ENCODE measurements at places on chromosomes 4 and X.

GRCh38 chr4:141131723-141132071 is 1.6 kb downstream of the RNF150 start:
- no peak for DNase-seq

DNA sequence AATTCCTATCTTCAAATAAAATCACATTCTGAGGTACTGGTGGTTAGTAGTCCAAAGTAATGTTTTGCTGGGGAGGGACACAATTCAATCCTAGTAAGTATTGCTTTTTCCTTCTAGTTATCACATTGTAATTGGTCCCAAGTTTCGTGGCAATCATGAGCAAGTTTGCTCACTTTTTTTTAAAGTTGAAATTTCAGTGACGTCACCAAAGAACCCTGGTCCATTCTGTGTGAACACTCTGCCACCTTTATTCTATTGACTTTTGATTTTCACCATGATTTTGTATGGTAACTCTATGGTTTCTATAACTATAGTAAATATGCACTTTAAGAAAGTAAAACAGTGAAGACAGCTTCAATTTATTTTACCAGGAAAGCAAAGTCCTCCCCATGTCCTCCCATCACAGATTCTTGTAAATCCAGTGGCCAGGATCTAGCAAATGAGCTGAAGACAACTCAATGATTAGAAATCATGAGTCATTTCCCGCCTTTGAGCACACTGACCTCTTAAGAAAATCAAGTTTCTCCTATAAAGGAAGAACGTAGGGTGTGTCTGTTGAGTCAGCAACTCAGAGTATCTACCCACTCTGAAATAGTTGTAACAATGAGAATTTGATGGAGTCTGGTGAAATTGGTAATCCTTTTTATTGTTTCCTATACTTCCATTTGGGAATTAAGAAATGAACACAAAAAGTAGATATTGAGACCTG is 1306.6 kb upstream of the PABPC4L start:
- DNase-seq: no peak

GRCh38 chr4:102825261-102826091 is 1.9 kb downstream of the UBE2D3 start:
- DNase-seq: no peak

DNA sequence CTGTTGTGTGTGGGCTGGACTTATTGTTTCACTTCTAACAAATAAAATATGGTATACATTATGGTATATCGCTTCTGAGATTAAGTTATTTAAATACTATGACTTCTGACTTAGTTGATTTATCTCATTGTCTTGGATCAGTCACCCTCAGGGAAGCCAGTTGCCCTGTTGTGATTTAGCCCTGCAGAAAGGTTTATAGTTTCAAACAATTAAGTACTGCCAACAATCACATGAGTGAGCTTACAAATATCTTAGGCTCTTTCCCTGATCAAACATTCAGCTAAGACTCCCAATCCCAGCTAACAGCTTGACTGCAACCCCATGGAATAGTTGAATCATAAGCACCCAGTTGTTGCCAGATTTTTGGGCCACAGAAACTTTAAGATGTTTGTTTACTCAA is 85.4 kb downstream of the MAGEC1 start:
- no peak for DNase-seq

- DNase-seq: no peak
Measured at GRCh38 chr4:120286813-120287212, 220.2 kb upstream of the MAD2L1 start.

DNA sequence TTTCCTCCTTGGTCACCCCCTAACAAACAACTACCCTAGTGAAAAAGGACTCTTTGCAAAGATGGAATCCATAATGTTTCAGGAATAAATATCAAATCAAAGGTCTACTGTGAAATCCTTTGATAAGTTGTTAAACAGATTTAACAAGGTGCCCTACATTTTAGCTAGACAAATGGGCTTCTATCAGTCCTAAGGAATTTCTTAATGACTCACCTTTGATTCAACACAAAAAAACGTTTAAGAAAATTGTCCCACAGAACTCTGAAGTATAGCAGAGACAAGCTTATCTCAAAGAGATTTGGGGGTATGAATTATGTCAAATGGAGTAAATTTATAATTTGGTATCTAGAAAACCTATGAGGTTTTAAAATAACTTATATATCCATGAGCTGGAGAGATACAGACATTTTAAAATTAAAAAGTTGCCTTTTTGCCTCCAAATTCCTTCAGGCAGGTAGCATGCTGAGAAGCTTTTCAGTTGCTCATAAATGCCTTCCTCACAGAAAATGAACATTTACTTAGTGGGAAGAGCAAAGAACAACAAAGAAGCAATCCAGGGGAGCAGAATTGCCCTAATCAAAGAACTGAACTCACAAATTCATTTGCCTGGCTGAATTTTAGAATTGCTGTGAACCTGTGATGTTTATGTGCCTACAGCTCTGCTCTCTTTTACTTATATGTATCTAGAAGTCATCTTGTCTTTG is 649.3 kb downstream of the STPG2 start:
- no peak for DNase-seq

- no peak for DNase-seq
Measured at GRCh38 chr4:24934311-24934710, 21.5 kb upstream of the CCDC149 start.

- no peak for DNase-seq
Measured at GRCh38 chr4:54227256-54228055, 1.6 kb upstream of the PDGFRA start.

- DNase-seq: no peak
Measured at GRCh38 chr4:1090465-1091440, 22.6 kb downstream of the RNF212 start.

DNA sequence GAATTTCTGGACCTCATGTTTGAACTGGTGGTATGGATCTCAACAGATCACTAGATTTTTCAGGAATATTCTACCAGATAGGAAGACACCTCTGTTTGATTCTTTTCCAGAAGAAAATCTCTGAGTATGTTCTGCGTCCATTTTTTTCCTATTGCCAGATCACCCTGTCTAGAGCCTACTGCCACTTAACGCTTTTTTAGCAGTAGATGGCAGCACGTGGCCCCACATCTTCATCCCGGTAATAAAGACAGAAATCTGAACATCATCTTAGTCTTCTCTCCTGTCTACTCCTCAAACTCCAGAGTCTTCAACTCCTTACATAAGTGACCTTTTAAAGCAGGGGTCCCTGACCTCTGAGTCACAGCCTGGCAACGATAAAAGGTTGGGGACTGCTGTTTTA is 184.7 kb downstream of the TMA16 start:
- no peak for DNase-seq

DNA sequence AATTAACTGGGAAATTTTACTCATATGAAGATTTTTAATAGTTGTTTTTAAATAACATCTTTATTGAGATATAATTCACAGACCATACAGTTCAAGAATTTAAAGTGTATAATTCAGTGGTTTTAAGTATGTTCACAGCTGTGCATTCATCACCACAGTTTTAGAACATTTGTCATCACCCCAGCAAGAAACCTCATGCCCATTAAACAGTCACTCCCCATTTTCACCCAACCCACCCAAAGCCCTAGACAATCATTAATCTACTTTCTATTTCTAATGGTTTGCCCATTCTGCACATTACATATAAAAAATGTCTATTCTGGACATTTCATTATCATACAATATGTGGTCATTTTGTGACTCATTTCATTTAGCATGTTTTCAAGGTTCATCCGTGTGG is 2.8 kb downstream of the UPRT start:
- no peak for DNase-seq

- DNase-seq: no peak
Measured at GRCh38 chr4:145782756-145783155, 102.8 kb downstream of the C4orf51 start.

DNA sequence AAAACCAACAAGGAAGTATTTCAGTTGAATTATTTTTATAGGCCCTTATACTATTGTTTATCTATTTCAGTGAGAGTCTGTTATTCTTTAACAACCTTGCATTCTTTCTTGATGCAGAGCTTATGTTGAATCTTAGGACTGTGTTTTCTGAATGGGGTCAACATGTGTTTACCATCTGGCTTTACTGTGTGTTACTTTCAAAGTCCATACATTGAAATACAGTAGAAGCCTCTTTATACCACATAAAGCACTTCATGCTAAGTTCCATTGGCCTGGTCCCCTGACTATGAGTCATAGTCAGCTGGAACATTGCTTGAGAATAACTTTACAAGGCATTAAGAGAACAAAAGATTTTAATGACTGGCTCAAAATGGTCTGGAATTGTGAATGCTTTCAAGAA is 152.6 kb downstream of the GASK1B start:
- no peak for DNase-seq

DNA sequence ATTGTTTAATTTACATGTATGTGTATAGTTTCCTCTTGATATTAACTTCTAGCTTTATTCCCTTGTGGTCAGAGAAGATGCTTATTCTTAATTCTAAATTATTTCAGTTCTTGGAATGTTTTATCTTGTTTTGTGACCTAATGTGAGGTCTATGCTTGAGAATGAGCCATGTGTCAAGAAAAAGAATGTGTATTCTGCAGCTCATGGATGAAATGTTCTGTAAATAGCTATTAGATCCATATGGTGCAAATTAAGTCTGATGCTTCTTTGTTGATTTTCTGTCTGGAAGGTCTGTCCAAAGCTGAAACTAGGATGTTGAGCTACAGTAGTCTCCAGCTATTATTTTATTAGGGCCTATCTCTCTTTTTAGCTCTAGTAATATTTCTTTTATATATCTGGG is 187.3 kb upstream of the RASGEF1B start:
- no peak for DNase-seq

GRCh38 chr4:81432825-81433224 is 38.9 kb downstream of the RASGEF1B start:
- DNase-seq: peak; percentile 11

GRCh38 chr4:140044337-140044902 is 109.6 kb downstream of the MAML3 start:
- DNase-seq: no peak

Data from hypothalamus (tissue), 51 donors.